CD4-positive, alpha-beta memory T cell (primary cell): ENCODE measurements at places on chromosomes 13 and 19. TPM values are rescaled to one million over a fixed set of nuclear protein-coding genes. Genes with fewer than 3 reads are reported as not detected.

DNA sequence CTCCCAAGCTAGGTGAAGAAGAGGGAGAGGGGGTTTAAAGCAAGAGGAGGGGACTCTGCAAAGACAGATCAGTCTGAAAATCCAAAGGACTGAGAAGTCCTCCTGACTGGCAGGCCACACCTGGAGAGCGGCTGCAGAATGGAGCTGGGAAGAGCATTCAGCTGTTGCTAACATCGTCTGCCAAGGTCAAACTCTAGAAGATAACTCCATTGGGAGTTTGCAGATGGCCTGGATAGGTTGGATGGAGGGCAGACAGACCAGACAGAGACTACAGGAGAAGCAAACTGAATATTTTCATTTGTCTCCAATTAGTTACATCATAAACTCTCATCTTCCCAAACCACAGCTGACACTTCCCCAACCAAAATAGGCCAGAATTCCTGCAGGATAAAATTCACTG is 19.9 kb upstream of the SHISA2 start:
- no peaks in the 10 kb centered on the region for H3K27me3 ChIP-seq
- no peak for DNase-seq
- no peak overlapping the region for H3K4me3 ChIP-seq
- no peaks in the 10 kb centered on the region for H3K36me3 ChIP-seq

DNA sequence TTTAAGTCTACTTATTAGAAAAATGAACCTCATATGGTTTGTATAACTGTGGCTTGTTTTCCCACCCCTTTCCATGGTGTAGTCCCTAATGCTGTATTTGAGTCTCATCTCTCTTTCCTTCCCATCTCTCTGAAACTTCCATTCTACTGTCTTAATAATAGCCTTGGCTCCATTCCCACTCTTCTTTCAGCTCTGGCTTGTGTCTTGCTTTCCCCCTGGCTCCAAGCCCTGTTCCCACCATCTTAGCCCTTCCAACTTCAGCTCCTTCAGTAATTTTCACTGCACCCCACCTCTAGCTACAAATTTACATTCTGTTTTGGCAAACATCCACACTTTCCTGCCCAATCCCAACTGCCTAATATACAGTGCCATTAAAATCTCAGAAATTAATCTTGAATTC is 137.5 kb downstream of the SLITRK6 start:
- H3K27me3 ChIP-seq: no peaks in the 10 kb centered on the region
- DNase-seq: no peak
- no peaks in the 10 kb centered on the region for H3K36me3 ChIP-seq
- H3K27ac ChIP-seq: no peak overlapping the region
- H3K4me1 ChIP-seq: no peaks in the 10 kb centered on the region

The C13orf42 gene
- total RNA-seq: not detected

DNA sequence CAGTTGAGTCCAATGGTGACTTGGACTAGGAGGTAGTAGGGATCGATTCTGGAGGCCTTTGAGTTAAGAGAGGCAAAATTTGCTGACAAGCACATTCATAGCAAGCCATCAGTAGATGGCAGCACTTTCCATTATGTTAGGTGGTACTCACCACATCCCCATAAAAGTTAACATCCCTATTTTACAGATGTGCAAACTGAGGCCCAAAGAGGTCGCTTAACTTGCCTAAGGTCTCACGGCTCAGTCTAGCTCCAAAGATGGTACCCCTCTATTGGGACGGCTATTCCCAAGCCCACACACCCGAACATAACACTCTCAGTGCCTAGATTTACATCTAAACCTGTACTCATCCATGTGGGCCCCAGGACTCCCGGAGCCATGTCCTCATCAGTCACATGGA is 21.5 kb upstream of the FOSB start:
- H3K4me1 ChIP-seq: peaks cover 55% of the 10 kb centered on the region
- H3K27ac ChIP-seq: no peak overlapping the region
- DNase-seq: peak; percentile 24
- no peaks in the 10 kb centered on the region for H3K27me3 ChIP-seq
- H3K36me3 ChIP-seq: no peaks in the 10 kb centered on the region

DNA sequence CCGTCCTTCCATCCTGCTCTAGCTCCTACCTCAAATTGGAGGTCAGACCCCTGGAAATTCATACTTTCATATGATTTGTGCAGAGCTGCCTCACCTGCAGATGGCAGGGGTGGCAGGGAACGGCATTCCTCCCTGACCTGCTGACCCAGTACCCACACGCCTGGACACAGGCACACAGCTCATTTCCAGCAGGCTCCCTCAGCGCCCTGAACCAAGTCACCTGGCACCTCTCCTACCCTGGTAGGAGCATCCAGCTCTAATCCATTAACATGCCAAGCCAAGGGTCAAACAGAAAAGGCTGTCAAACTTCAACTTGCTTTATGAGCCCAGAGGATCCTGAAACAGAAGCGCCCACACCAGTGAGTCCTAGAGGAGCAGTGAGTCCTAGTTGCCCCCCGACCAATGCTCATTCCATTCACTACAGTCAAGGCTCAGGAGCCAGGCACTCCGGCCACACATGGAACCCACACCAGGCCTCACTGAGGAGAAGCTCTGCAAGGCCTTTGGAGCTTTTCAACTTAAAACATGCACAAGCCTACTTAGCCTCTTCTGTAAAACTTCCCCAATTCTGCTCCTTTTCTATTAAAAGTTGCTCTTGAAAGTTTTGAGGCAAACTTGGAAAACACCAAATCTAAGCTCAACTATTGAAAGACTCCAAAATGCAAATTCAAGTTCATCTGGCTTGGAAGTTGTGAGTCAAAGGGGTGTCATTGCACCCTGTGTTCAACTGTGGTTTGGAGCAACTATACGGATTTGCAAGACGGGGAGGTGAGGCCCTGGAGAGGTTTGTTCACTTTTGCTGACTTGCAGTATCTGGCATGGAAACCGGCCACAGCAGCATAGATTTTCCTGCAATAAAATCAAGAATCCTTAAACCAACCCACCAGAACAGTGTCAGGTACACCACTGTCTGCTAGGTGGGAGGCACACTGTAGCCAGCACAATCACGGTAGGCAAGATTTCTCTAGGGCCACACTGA is 96.7 kb downstream of the CRYL1 start:
- no peak overlapping the region for H3K4me3 ChIP-seq
- no peaks in the 10 kb centered on the region for H3K4me1 ChIP-seq
- DNase-seq: no peak
- H3K27ac ChIP-seq: no peak overlapping the region
- no peaks in the 10 kb centered on the region for H3K36me3 ChIP-seq
